GM19239 (cell line): ENCODE measurements at places on chromosomes 13 and 19.
A peak's percentile ranks its signal among the peaks of the same experiment; 100 is the strongest.

DNA sequence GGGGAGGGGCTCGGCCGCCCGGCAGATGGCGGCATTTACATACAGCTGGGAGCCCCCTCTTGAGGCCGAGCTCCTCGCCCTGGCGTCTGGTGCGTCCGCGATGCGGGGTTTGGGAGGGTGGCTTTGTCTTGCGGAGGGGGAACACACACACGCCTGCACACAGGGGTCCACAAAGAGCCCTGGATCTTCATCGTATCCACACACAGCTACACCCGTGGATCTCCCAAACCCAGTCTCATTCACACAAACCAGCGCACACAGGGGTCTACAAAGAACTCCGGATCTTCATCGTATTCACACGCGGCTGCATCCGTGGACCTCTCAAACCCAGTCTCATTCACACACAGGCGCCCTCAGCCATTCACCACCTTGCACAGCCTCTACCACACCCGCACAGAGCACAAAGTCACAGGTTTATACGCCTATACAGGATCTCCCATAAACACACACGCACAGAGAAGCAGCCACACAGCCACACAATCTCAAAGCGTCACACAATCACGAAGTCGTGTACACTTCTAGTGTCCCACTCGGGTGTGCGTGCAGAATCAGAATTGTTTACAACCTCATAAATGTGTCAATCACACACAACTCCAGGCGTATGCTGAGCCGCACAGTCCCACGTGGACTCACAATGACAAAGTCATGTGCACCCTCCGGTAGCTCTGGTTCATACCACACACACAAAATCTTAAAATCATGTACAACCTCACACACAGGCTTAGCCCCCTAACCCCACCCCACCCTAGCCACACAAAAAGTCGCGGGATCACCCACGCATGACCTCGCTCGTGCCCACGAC lies 550 bp upstream of the DLL3 start:
- DNase-seq = no peak

GRCh38 chr13:27112006-27112405 lies 59.6 kb downstream of the USP12 start:
- no peak for DNase-seq

- no peak for DNase-seq
Measured at GRCh38 chr13:64457976-64458375, 2772.2 kb downstream of the PCDH9 start.

DNA sequence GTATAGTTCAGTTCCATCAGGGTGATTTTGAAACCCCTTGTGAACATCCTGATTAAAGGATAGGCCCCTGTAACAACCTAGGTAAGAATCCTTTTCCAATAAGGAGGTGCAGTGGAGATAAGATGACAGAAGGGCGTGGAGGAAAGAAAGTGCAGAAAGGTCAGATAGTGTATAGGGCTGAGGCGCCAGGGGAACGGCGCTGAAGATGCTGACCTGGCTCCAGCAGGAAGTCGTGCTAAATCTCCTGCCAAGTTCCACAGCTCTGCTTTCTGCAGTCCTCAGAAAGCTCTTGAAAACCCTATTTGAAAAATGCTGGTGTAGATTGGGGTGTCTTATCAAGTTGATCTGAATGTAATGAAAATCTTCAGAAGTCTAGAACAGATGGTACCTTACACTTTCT lies 221.7 kb downstream of the COG6 start:
- no peak for DNase-seq

DNA sequence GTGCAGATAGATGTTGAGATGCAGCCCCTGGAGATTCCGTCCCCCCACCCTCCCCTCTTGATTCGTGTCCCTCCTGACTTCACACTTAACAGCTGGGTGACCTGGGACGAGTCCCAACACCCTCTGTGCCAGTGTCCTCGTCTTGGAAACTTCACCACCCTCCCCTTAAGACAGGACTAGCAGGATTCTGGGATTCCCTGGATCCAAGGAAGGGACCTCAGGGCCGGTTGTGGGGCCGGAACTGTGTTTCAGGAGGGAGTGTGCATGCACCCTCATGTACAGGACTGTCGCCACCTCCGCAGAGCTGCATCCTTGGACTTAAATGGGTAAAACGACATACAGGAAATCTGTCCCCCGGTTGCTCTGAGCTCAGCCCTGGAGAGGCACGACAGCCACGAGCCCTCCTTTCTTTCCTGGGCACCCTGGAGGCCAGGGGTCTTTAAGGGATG lies 990 bp downstream of the MYO9B start:
- peak; percentile 26 for DNase-seq
